ENCODE measurements at places on chromosomes 6 and 20.

GRCh38 chr6:140438346-140438735, 1063.9 kb upstream of the CITED2 start:
- no peak for DNase-seq

- no peak for DNase-seq
Observed at GRCh38 chr6:120996340-120996739, 337.9 kb downstream of the TBC1D32 start.

GRCh38 chr6:33171016-33171879, 21.0 kb downstream of the COL11A2 start:
- DNase-seq, result no peak

GRCh38 chr20:32463642-32464400, 105.7 kb downstream of the ASXL1 start:
- DNase-seq, result no peak

DNA sequence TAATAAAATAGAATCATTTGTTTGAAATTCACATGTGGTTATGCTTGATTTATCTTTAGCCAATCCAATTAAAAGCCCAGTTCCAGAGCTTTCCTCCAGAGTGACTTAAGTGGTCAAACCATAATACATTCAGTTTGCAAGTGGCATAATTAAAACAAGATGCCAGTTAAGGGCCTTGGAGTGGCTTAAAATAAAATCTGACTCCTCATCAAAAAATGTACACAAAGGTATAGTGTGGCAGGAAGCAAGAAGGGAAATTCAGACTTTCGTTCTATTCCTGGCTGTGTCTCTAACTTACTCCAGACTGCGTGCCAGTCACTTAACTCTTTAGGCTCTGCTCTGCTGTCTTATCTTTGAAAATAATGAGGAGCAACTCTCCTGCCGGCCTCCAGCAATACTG, 251.3 kb upstream of the PRND start:
- no peak for DNase-seq

GRCh38 chr20:2197166-2197565, 95.5 kb downstream of the STK35 start:
- no peak for DNase-seq

DNA sequence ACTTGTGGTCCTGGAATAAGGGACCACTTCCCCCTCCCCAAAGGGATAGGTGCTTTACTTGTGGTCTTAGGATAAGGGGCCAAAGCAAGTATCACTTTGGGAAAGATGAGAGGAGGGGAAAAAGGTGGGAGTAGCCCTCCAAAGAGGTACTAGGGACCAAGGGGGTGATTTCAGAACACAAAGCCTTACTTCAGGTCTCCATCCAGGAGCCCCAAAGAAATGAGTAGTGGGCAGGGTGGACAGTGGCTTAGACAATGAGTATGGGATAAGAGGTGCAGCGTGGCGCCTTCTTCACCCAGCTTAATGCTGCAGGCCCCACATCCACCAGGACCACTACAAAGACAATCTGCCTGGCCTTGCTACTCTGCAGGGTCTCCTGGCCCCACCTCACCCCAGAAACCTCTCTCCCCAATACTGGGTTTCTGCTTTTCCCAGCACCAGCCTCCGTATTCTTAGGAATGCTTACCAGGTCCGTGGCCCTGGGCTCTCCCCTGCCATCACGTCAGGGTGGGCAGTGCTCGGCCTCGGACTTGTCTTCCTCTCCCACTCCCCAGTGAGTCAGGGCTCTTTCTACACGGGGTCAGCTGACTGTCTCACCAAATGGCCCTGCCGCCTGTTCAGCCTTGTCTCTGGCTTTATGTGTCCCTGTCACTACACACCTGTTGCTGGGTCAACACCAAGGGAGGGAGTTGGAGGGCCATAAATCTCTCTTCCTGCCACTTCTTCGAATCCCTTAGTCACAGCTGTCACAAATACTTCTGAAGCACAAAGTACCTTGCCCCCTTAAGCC, 3.1 kb downstream of the NNAT start:
- DNase-seq, result no peak

- no peak for DNase-seq
Observed at GRCh38 chr20:43243672-43244269, 54.1 kb upstream of the PTPRT start.

- DNase-seq, result no peak
Observed at GRCh38 chr6:169211881-169212280, 41.8 kb downstream of the THBS2 start.

DNA sequence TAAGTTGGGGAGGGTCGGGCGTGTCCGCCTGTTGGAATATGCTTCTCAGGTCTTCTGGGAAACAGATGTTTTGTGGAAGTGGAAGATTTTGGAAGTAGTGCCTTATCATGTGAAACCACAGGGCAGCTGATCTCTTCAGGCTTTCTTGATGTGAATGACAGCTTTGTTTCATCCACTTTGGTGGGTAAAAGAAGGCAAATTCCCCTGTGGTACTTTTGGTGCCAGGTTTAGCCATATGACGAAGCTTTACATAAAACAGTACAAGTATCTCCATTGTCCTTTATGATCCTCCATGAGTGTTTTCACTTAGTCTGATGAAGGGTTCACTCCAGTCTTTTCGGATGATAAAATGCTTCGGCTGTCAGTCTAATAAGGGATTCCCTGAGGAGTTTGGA, 4.6 kb downstream of the IRF4 start:
- DNase-seq, result no peak

- DNase-seq, result no peak
Observed at GRCh38 chr20:59364611-59365010, 64.2 kb downstream of the EDN3 start.

- DNase-seq, result no peak
Observed at GRCh38 chr20:11158589-11158988, 484.8 kb upstream of the JAG1 start.

- DNase-seq, result no peak
Observed at GRCh38 chr6:17416806-17417205, 23.4 kb downstream of the CAP2 start.

DNA sequence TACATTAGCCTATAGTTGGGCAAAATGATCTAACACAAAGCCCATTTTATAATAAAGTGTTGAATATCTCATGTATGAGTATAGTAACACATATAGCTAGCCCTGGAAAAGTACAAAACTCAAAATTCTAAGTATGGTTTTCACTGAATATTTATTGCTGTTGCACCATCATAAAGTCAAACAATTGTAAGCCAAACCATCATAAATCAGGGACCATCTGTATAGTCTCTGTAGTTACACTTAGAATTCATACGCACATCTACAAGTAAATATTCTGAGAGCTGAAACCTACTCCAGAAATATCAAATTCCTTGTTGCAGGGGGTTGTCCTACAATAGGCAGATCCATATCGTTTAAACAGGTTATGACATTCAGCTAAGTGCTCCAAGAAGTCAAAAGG, 817.3 kb downstream of the BCKDHB start:
- no peak for DNase-seq

- DNase-seq, result no peak
Observed at GRCh38 chr6:36114798-36115408, 15.4 kb upstream of the MAPK13 start.

GRCh38 chr6:102381203-102381602, 987.7 kb downstream of the GRIK2 start:
- no peak for DNase-seq

- DNase-seq, result peak; percentile 28
Observed at GRCh38 chr6:129370268-129370916, 339.6 kb downstream of the ARHGAP18 start.

- no peak for DNase-seq
Observed at GRCh38 chr6:168999392-168999791, 254.3 kb downstream of the THBS2 start.

- no peak for DNase-seq
Observed at GRCh38 chr20:50290808-50291207, 100.2 kb downstream of the CEBPB start.

DNA sequence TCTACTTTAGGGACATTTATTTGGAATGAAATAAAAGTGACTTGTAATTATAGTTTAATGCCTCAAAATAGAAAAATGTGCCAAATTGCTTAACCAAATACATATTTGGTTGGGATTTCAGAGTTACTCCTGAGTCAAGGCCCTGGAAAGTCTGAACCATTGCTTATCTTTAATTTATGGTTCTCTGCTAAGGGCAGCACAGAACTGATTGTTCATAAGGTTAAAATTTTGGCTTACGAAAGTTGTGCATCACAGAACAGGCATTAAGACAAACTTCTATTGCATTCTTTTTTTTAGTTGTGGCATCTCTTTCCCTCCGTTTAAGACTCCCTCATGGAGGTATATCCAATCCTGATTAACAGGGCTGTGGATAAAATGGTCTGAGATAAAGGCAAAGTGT, 92.2 kb upstream of the TENT5A start:
- DNase-seq, result no peak

- no peak for DNase-seq
Observed at GRCh38 chr6:75098709-75099108, 107.1 kb downstream of the COL12A1 start.

- no peak for DNase-seq
Observed at GRCh38 chr6:21987501-21987957, 309.3 kb downstream of the PRL start.

- DNase-seq, result no peak
Observed at GRCh38 chr6:127345521-127345920, 2.1 kb upstream of the ECHDC1 start.

- DNase-seq, result peak; percentile 39
Observed at GRCh38 chr6:143059663-143060353, 881 bp upstream of the AIG1 start.

DNA sequence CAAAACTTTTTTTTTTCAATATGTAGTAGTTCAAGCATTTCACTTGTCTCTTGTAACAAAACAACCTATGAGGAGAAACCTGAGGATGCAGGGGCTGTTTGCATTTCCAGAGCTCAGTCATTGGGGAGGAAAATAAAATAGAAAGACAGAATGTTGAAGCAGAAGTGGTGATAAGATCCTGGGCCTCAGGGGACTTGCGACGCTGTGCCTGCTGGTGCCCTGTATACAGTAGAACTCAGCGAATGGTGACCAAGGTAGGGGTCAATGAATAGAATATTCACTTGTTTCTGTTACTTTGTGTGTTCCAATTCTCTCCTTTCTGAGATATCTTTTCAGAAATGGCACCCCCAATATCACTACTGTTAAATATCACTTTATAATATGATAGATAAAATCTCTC, 271.6 kb downstream of the FARS2 start:
- no peak for DNase-seq

- DNase-seq, result no peak
Observed at GRCh38 chr6:108606250-108606690, 45.6 kb downstream of the FOXO3 start.

DNA sequence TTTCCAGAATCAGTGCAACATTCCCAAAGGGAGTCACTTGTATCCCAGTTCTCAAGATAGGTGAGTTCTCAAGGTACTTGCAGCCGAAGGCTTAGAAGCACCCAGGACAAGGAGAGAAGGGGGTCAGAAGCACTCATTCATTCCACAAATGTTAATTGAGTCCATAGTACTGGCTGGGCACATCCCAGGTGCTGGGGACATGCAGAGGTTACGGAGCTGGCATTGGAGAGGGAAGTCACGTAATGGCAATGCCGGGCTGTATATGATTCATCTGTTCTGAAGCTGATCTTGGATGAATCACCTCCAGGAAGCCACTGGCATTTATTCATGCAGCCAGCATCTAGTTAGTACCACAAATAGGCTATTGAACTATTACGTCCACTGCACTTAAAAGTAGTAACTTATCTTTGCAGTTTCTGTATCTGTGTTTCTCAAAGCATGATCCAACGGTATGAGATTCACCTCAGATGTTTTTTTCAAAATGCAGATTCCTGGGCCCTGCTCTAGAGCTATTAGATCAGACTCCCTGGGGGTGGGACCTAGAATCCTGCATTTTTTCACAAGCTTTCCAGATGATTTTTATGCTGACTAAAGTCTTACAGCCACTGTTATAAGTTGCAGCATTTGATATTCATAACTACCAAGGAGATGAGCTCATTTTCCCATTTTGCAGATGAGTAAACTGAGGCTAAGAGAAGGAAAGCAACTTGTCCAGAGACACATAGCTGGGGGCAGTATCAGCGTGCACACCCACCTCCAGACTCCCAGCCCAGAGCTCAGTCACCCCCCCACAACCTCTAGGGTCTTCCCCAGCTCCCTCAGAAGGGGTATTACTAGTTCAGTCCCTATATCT, 44.1 kb upstream of the ID1 start:
- DNase-seq, result no peak

DNA sequence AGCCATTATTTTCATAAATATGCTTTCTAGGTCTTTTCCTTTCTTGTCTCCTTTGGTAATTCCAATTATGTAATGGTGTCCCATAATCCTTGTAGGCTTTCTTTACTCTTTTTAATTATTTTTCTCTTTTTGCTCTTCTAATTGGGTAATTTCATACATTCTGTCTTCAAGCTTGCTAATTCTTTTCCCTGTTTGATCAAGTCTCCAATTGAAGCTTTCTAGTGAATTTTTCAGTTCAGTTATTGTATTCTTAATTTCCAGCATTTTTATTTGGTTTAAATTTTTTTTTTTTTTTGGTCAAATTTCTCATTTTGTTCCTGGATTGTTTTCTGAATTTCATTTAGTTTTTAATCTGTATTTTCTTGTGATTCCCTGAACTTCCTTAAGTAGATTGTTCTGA, 74.9 kb upstream of the UST start:
- no peak for DNase-seq

DNA sequence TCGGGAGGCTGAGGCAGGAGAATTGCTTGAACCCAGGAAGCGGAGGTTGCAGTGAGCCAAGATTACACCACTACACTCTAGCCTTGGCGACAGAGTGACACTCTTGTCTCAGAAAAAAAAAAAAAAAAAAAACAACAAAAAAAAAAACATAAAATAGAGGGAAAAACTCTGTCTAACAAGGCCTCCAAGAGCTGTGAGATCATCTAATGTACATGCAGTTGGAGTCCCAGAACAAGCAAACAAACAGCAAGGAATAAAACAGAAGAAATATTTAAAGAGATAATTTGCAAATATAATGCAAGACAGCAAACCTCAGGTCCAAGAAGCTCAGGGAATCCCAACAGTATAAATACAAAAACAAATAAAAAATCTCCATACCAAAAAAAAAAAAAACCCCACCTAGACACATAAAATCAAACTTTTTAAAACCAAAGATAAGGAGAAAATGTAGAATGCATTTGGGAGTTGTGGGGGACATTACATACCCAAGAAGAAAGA, 35.0 kb upstream of the CCR6 start:
- no peak for DNase-seq

GRCh38 chr6:3239110-3239830, 11.8 kb upstream of the TUBB2B start:
- DNase-seq, result no peak

GRCh38 chr20:40672095-40672494, 16.9 kb downstream of the MAFB start:
- DNase-seq, result no peak

DNA sequence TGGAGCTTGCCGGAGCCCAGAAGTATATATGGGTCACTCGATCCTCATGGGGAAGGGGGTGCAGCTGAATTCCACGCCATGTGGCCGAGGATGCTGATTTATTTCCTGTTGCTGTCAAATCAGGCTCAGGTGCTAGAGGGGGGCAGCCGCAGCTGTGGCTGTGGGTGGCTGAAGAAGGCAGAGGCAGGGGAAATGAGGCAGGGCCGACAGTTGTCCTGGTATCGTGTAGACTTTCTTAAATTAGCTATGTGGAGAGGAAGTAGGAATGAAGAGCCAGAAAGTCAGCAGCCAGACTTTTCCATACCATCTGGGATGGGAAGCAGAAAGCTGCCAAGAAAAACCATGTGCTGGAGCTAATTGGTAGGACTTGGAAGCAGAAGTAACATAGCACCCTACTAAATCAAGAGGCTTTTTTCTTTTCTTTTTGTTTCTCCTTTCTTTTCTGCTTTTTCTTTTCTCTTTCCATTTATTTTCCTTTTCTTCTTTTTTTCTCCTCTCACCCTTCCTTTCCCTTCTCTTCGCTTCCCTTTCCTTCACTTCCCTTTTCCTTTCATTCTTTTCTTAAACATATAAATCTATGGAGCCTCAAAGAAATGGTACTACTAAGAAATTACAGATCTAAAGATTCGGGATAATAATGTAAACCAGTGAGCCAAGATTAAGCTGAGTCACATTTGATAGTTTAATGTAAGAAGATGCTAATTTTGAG, 90.6 kb upstream of the CD83 start:
- no peak for DNase-seq

All from central memory CD4-positive, alpha-beta T cell (primary cell).